ENCODE measurements at places on chromosomes 2 and 18.

DNA sequence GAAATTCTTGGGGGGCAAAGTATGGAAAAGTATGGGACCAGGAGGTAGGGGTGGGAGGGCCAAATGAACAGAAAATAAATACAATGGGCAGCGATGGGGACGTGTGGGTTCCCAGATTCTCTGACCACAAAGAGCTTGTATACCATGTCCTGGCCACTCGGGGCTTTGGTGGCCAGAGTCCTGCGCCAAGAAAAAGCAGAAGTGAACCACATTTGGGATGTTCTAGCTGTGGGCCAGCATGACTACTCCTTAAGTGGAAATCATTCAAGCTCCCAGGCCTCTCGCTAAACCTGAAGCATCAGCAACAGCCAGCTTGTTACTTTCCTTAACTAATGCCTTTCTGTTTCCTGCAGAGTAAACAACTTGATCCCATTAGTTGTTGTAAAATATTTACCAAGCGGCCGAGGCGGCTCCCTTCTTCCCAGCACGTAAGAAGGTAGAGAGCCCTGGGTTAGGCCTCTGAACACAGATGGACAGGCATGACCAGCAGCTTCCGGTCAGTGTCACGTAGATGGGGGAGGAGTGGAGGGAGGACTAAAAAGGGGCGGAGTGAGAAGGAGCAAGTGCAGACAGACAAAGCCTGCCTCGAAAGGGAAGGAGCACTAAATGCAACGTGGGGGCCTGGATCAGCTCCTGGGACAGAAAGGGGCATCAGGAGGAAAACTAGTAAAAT is 88.2 kb downstream of the GALNT14 start:
- DNase-seq = no peak

DNA sequence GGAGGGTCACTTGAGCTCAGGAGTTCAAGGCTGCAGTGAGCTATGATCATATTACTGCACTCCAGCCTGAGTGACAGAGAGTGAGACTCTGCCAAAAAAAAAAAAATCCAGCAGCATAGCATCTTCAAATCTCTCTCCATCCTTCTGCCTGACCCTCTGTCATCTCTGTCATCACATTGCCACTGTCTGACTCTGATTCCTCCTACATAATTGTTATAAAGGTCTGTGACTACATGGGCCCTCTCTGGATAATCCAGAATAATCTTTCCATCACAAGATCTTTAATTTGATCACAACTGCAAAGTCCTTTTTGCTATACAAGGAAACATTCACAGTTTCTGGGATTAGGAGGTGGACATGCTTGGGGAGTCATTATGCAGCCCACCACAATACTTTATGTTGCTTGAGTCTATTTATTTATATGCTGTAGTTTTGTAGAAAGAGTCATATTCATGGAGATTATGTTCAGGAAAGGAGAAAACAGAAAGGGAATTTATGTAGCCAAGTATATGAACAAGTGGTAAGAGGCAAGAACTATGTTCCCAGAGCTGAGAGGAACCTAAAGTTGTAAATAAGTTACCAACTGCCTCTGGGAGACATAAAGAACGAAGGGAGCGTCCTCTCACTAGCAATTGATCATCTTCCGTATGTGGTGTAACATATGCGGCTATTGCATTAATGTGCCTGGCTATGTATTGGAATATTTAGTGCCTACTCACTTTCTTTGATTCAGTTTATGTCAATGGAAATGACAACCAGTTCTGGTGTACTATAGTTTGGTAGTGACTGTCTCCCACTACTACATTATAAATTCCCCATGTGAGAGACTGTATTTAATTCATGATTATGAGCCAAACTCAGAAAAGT is 21.5 kb downstream of the RND3 start:
- no peak for DNase-seq

- no peak for DNase-seq
Measured at GRCh38 chr18:36283448-36283847, 14.1 kb upstream of the FHOD3 start.

DNA sequence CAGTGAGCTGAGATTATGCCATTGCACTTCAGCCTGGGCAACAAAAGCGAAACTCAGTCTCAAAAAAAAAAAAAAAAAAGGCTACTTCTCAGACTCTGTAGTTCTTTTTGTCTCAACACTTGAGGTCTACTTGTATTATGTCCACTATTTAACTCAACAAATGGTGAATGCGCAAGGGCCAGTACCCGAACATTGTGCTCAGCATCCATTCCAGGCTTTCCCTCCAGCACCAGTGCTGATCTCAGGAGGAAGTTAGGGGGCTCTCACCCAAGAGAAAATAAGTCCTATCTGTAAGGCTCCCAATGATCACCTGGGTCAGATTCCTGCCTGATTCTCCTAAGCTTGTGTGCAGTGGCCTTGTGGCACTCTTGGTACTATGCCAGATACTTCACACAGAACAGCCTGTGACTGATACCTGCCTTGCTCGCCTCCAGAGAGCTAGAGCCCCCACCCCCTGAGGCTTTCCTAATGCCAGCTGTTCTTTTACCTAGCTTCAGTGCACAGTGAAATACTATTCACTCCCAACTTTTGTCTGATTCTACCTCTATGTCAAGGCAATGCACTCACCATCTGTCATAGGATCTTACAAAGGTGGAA is 74.9 kb downstream of the INO80D start:
- DNase-seq = no peak

- peak; percentile 29 for DNase-seq
Measured at GRCh38 chr2:142868229-142868762, 9.2 kb upstream of the KYNU start.

- no peak for DNase-seq
Measured at GRCh38 chr18:77076111-77076510, 56.5 kb downstream of the MBP start.

- no peak for DNase-seq
Measured at GRCh38 chr2:223057569-223057968, 5.6 kb downstream of the KCNE4 start.

GRCh38 chr18:5851998-5852397 is 43.3 kb downstream of the TMEM200C start:
- DNase-seq = no peak

DNA sequence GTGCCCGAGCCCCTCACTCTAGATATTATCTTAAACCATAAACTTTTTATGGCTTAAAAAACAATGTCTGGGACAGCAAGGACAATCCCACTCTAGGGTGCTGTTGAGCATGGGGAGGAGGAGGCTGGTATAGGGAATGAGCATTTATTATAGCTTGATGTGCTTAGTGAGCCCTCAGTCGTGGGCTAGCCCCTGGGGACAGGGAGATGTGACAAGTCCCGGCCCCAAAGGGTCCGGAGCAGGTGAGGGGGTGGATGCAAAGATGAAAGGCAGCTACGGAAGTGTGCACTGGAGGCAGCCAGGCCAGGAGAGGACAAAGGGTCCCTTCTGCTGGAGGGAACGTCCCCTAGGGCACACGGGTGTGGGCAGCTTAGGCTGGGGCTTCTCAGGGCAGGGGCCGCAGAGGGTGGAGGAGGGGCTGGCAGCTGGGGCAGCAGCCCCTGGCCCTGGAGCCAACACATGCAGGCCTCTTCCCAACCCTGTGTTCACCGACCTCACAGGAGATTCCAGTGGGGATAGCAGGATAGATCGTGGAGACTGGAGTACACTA is 106.3 kb upstream of the GPC1 start:
- DNase-seq = no peak

DNA sequence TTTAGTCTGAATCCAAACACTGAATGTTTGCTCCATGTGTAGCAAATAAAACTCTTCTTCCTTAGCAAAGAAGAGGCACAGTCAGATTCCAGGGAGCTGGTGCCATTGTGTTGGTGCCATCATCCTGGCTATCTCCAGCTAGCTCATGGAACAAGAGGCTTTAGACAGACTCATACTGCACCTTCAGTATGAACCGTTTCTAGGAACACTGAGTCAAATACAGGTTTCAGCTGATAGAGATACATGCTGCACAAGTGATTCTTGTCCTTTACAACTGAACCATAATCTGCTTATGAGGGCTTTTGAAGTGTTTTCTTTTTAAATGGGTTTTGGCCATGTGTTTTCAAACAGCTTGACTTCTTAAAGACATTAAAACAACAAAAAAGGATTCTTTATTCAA is 57.9 kb downstream of the DYNC1I2 start:
- no peak for DNase-seq

GRCh38 chr2:98985905-98986666 is 50.1 kb upstream of the CRACDL start:
- no peak for DNase-seq

GRCh38 chr2:77834360-77835002 is 312.3 kb upstream of the LRRTM4 start:
- no peak for DNase-seq

GRCh38 chr2:59389240-59389639 is 1148.1 kb upstream of the FANCL start:
- no peak for DNase-seq

- no peak for DNase-seq
Measured at GRCh38 chr2:13006426-13006825, 289.7 kb downstream of the TRIB2 start.

DNA sequence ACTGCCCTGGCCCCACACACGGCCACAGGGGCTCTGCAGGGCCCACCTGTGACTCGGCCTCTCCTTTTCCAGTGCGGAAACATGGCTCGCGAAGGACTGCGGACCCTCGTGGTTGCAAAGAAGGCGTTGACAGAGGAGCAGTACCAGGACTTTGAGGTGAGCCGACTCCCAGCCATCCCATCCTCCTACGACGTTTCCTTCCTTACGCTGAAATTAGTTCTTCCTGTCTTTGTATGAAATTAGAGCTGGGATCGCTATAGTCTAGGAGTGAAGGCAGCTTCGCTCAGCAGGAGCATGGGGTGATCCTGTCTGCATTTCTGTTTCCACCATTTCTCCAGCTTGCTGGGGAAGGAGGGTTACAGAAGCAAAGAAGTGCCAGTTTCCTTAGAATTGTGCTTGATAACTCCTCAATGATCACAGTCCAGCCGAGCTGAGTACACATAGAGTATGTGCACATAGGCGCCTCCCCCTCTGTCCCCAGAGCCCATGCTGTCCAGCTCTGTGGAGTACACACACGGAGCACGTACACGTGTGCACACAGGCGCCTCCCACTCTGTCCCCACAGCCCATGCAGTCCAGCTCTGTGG is 59.1 kb upstream of the NFATC1 start:
- DNase-seq = no peak

DNA sequence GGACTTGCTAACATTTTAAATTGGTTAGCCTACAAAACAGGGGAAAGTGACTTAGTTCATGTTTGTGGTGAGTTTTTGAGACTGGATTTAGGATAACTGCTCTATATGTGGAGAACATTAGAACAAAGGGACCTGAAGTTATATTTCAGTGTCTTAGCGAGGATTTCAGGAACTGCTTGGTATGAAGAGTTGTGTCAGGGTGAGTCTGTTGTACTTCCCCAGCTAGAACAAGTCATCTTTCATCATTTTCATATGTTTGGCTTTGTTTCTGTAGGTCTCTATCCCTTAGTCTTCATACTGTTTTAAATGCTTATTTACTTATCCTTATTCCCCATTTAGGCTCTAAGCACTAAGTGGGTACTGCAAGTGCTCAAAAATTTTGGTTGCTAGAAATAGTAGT is 41.9 kb downstream of the KCMF1 start:
- DNase-seq = no peak

DNA sequence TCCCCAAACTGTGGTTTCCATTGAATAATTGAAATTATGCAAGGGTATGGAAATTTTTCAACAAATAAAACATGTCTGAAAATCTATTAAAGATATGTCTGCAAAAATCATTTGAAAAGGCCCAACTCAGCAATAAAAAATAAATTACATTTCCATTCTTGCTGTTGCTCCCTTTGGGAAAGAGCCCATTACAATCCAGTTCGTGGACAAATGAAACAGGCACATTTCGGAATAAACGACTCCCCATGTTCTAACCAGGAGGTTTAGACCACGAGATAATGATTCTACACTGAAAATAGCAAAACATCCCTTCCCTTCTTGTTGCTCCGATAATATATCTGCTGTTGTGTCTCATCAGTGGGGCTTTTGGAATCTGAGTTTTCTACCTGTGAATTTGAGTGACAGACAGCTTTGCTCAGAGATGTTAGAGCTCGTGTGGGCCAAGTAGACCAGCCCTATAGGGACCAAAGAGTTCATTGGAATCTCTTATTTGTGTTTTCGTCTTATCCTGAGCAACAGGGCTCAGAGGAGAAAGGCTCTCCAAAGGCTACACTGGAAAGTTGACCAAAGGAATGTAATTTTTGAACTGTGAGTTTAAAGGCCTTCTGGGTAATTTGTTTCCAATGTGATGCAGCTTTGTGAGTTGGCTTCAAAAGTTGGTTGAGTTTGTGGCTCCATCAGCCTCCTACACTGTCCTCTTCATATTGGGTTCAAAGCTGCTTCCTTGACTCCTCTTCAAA is 119.5 kb downstream of the ACTR3 start:
- DNase-seq = no peak

GRCh38 chr18:68102117-68102516 is 585.6 kb upstream of the DSEL start:
- no peak for DNase-seq

DNA sequence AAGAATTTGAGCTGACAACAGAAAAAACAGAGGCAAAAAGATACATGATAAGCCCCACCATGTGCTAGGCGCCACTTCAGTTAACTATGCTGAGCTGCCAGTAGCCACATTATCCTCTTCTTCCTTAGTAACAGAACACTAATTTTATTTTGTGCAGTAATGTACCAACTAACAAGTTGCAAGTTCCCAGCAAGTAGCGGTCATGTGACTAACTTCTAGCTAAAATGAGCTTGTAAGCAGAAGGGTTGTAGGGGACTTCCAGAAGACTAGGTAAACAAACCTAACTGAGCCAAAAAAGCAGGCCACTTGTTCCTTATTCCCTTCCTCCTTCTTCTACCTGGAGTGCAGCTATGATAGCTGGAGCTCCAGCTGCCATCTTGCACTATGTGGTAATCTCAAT is 75.5 kb downstream of the DTNB start:
- DNase-seq = no peak
